ENCODE measurements at places on chromosomes 6 and 20.

DNA sequence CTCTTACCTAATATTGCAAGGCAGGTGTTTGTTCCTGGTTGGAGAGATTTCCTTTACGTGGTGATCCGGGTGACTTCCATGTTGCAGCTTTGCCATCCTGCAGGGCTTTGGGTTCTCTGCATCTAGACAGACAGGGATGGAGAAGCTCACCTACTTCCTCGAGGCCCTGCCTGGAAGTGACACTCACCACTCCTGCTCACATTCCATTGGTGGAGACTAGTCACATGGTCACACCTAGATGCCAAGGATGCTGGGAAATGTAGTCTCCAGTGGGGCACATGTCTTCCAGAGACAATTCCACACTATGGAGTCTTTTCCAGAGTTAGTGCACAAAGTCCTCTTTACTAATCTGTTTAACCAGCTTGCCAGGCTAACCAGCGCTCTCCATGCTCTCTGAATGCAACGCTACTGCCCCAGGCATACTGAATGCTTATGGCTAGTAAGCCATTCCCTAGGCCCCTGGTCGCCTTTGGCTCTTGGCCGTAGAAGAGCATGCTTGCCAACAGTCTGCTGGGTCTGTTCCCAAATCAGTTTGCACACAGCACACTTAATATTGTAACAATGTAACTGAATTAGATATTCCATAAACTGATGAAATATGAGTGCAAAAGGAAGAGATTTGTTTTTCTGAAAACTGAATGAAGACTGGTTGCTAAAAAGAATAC, 6.7 kb upstream of the KCNK15 start:
- DNase-seq, result peak; percentile 58

GRCh38 chr20:63002511-63002910, 4.3 kb downstream of the BHLHE23 start:
- no peak for DNase-seq

GRCh38 chr20:51387125-51387875, 155.2 kb downstream of the NFATC2 start:
- no peak for DNase-seq

DNA sequence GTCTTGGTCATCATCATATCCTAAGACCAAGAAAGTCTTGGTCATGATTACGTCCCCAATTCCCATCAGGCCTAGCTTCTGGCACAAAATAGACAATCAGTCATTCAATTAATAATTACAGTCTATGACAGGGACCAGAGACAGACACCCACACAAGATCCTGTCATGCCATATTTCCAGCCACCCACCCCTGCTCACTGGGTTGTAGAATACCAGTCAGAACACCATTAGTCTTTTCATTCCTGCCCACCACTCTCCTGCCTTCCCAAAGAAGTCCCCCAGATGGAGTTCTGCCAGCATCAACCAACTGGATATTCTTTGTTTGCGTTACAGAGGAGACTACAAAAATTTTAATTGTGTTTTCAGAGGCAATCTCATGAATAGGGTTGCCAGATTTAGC, 81.0 kb downstream of the BCAS1 start:
- no peak for DNase-seq

DNA sequence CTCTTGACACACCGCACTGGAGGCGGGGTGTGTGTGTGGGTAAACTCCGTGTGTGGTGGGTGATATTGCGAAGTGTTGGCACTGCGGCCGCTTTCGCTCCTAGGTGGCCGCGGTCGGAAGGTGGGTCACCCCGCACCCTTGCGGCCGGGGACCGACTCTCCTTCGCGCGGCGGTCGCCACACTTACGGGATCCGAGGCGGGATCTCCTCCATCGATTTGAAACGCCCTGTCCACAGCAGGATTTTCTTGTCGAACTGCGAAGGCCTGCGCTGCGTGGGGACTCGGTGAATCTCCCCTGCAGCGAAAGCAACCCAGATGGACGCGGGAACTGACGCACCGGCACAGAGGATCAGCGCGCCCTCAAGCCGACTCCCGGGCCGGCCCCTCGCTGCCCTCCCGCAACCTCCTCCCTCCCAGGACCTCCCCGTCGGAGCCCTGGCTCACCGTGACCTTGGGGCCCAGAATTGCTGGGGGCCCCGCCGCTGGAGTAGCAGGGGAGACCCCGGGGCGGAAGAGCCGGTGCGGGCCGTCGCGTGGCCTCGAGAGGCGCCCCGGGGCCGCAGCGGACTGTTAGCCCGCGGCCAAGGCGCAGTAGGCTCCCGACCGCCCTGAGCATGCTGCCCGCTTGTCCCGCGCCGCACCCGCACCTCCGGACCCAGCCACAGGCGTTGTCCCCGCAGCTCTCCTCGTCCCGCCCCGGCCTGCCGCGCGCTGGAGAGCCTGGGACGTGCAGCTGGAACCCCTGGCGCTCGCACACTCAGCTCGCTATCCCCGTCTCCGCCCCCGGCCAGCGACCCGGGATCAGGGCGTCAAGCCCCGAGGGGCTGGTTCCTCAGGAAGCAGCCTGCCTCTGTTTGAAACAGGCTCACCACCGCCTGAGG, at the start of gene FAM162B:
Gene FAM162B (minus strand): TSS at position 759 of the 881 bp plus-strand sequence. CDS start 143 bp downstream, at position 616.
- peak; percentile 53 for DNase-seq
